T1000 (cell line): ENCODE measurements at places on chromosomes 7 and 10.

- peak; percentile 46 for DNase-seq
Measured at GRCh38 chr10:29304264-29304994, 15.6 kb downstream of the LYZL1 start.

GRCh38 chr10:94423627-94424026, 21.3 kb downstream of the TBC1D12 start:
- DNase-seq = no peak

DNA sequence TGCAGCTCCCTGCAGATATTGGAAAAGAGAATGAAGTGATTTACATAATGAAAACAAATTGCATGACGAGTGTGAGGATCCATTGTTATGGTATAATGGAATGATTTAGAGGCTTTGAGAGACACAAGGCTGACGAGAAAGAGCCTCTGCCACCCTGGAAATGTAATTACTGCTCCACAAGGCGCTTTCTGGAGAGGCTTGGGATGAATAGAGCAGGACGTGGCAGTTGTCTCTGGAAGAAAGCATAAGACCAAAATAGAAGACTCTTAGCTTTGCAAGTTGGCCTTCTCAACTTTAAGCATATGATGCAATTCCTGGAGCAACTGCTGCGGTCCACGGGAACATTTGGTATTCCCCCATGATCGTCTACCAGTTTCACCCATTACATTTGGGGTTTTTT, 181.9 kb upstream of the TCF7L2 start:
- DNase-seq = no peak

- DNase-seq = peak; percentile 52
Measured at GRCh38 chr7:142583446-142583845, 165.8 kb upstream of the PRSS1 start.

DNA sequence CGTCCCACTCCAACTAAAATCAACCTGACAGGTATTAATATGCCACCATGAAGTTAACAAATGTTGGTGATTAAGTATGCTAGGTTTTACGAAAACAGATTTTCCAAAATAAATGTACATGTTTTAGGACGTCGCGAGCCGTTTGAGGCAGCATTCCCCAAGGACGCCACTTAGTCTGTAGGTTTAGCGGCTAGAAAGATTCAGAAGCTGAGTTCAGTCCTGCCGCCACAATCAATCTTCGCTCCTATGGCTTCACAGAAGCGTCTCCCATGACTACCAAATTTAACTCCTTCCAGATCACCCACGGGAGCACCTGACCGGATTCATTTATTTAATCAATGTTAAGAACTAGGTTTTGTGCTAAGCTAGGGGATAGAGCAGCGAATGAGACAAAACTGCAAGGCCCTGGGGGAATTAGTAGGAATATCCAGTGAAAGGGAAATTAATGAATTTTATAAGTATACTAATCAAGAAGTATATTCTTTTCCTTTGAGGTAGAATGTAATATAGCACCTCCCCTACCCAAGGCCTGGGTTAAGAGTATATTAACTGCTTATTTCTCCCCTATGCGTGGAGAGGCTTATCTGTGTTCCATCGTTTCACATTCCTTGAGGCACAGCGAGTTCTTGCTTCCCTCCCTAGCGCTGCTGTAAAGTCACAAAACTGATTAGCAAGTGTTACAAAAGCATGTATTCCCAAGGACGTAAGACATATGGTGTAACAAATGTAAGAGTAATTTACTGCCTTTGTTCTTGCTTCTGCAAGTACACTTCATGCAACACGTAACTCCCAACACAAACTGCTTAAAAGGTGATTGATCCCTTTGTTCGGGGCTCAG, 994 bp upstream of the CYP51A1 start:
- DNase-seq = no peak

DNA sequence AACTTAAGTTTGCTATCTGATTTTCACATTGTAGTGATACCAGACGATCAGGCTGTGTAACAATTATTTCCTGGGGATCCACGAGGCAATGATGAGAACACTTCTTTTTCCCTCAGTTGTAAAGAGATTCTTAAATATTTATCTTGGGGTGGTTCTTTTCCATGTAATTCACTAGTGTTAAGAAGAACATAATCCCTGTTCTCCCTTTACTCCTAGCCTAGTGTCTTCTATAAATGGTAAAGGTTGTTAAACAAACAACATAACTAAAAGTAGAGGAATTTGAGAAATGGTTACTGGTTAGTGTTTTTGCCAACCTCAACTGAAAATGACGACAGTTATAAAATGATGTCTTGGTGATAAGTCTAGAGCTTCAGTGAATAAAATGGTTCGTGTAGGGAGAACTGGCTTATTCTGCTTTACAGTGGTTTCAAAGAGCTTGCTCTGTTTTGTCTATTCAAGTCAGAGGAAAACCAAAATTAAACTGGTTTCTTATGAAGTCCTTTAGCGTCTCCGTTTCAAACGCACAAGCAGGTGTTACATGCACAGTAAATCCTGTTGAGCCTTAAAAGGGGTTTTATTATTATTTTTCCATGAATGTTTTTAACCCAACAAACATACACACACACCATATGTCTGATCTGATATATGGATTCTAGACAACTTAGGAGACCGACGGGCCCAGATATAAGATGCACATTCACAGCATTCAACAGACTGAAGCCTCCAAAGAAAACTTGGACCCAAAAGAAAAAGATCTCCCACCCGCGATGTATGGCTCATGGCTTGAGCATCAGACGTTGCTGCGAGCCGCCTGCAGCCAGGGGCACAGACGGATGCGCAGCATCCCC, 1.1 kb downstream of the TBX20 start:
- DNase-seq = no peak

DNA sequence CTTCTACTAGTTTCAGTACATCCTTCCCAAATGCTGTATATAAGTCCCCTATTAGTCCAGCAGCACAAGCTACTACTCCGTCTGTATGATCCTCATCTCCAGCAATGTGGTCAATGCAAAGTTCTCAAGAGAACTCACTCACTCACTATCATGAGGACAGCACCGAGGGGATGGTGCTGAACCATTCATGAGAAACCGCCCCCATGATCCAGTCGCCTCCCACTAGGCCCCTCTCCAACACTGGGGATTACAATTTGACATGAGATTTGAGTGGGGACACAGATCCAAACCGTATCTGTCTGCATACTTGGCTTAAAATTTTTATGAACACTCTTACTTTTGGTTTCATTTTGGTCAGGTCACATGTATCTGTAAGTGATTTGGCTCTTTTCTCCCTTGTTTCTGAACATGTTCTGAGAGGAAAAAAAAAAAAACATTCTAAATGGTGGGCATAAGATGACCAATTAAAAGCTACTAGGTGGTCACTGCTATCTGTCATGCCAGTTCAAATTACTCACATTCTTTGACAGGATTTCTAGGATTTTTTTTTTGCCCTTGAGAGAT, 60.1 kb downstream of the ZNF783 start:
- DNase-seq = no peak

DNA sequence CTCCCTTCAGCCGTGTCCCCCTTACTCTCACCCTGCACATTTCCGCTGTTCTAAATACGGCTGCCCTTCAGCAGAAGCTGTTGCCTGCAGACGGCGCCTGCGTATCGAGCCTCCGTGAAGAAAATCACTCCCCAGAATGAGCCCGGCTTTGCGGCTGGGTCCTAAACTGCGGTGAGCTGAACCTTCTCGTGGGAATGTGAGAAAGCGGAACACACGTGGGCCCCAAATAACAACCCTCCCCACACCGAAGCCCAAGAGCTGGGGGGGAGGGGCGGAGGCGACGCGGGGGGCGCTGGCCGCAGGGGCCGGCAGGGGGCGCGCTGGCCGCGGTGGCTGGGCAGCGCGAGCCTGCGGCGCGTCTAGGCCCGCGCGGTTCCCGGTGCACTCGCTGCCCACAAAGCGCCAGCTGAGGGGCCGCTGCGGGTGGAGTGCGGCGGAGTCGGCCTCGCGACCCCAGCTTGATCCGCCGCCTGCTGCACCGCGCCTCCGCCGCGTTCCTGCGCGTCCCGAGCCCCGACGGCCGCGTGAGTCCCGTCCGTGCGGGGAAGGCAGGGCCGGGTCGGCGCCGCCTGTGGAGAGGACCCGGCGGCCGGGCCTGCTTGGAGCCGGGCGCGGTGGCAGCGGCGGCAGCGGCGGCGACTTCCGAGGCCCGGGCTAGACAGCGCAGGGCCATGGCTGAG, at the start of gene ZNF398:
Gene ZNF398, plus strand, starts transcription at position 382 of the 680 bp plus-strand sequence. Its CDS starts 290 bp downstream, at position 672.
- DNase-seq = peak; percentile 57

DNA sequence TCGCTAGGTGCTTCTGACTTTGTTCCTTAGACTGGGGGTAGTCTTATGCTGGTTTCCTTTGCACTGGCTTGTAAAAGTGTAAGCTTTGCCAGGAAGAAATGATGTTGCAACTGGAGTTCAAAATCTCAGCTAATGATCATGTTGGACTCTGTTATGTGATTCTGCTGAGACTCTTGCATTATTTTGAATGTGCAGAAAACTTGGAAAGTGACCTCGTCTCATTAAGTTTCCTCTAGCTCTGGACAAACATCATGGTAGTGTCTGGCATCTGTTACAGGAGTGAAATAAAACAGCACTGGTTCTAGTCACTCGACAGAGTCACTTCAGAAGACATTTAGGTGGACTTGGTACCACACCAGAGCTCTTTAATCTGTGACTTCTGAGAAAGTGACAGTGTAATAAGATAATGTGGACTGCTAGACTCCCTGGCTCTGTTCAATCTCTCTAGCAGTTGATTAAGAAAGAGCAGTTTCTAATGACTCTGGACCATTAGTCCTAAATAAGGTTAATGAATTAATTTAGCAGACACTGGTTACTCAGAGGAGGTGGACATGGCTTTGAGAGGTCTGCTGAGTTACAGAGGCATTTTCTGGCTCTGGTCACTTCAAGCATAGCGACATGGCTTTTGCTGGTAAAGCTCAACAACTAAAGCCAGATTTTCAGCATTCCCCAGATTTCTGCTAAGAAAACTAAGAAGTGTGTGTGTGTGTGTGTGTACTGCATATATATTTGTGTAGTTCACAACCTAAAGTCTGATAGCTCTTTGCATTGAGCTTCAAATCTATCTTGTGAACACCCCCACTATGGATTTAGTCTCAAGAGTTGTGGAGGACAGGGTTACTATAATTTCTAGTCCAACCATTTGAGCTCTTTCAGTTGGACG, 2.0 kb downstream of the NRP1 start:
- no peak for DNase-seq
